Breast epithelium (tissue), 4 donors: ENCODE measurements at places on chromosomes 16 and 17.

GRCh38 chr16:49559242-49559641 lies 185.6 kb downstream of the C16orf78 start:
- DNase-seq, result no peak
- H3K4me3 ChIP-seq, result no peak overlapping the region
- H3K27me3 ChIP-seq, result no peaks in the 10 kb centered on the region
- H3K36me3 ChIP-seq, result no peaks in the 10 kb centered on the region
- H3K4me1 ChIP-seq, result no peaks in the 10 kb centered on the region

- peaks cover 5% of the 10 kb centered on the region for H3K27me3 ChIP-seq
- H3K36me3 ChIP-seq, result no peaks in the 10 kb centered on the region
- no peak overlapping the region for H3K27ac ChIP-seq
- DNase-seq, result peak; percentile 39
Observed at GRCh38 chr17:47736501-47737495, 3.8 kb downstream of the TBX21 start.

DNA sequence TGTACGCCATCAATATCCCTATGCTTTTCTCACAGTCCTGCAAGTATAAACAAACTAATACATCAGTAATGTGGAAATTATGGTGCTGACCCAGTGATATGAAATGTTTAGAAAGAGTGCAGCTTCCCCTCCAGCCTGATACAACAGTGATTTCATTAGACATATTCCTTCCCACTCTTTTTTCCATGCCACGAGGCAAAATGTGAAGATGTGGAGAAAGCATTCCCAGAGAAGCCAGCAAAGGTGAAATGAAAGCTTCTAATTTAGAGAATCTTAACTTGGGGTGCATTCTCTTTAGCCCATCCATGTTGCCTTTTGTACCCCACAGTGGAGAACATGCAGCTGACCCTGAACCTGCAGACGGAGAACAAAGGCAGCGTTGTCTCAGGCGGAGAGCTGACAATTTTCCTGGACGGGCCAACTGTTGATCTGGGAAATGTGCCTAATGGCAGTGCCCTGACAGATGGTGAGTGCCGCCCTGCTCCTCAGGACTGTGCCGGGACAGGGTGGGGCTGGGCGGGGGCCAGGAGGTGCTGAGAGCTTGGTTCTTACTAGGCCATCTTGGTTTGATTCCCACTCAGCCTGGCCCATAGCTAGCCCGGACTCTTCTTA lies 77.8 kb downstream of the WWP2 start:
- no peaks in the 10 kb centered on the region for H3K27me3 ChIP-seq
- H3K27ac ChIP-seq, result peak overlapping the region; percentile 41
- no peaks in the 10 kb centered on the region for H3K36me3 ChIP-seq
- no peak overlapping the region for H3K4me3 ChIP-seq

DNA sequence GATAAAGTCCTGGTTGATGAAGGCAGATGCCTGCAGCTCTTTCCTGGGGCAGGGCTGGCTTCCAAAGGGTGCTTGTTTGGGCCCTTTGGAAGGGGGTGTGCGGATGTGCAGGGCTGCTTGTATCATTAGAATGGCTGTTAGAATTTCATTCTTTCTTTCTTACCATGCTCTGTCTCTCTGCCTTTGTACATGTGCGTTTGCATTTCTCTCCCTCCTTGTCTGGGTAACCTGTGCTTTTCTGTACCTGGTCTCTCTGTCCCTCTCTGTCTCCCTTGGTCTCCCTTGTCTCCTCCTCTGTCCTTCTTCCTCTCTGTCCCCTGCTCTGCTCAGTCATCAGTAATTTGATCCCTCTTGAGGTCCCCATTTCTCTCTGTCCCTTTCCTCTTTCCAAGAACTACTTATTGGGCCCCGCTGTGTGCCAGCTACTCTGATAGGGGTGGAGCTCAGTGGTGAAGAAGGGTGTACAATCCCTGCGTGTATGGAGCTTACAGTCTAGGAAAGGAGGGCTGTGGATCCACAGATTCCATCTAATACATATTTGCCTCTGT lies 69.3 kb downstream of the PLCG2 start:
- no peak for DNase-seq
- H3K27me3 ChIP-seq, result no peaks in the 10 kb centered on the region
- H3K27ac ChIP-seq, result no peak overlapping the region

- H3K4me1 ChIP-seq, result no peaks in the 10 kb centered on the region
- H3K36me3 ChIP-seq, result no peaks in the 10 kb centered on the region
- no peak overlapping the region for H3K27ac ChIP-seq
- DNase-seq, result no peak
Observed at GRCh38 chr17:68459037-68459639, 1.8 kb upstream of the WIPI1 start.

DNA sequence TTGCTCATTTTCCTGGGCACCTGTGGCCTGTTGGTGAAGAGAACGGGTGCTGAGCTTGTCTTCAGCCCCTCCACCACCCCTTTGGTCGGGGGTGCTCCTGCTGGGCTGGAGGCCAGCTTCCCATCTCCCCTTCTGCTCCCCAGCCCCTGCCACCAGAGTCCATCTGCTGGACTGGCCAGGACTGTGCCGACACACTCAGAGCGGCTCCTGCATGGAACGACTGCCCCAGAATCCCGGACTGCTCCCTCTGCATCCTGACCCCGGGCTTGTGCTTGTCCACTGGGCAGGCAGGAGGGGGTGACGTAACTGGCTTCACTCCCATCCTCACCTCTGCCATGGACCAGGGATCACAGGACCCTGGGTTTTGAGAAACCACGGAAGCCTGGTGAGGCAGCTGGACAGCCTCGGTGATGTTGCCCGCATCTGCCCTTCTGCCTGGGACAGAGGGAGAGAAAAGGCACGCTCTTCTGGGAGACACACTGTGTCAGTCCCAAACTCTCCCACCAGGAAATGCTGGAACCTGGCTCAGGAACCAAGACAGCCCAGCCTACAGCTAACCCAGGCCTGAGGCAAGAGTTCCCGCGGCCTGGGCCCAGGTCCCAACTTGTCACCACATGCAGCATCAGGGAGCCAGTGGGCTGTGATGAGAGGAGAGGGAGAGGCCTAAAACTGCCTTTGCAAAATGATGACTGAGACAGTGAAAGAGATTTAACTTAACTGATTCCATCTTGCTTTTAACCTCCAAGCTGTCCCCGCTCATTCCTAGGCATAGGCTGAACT lies 16.1 kb upstream of the GSDMA start:
- no peaks in the 10 kb centered on the region for H3K4me1 ChIP-seq
- no peak overlapping the region for H3K4me3 ChIP-seq
- peak overlapping the region; percentile 32 for H3K27ac ChIP-seq

DNA sequence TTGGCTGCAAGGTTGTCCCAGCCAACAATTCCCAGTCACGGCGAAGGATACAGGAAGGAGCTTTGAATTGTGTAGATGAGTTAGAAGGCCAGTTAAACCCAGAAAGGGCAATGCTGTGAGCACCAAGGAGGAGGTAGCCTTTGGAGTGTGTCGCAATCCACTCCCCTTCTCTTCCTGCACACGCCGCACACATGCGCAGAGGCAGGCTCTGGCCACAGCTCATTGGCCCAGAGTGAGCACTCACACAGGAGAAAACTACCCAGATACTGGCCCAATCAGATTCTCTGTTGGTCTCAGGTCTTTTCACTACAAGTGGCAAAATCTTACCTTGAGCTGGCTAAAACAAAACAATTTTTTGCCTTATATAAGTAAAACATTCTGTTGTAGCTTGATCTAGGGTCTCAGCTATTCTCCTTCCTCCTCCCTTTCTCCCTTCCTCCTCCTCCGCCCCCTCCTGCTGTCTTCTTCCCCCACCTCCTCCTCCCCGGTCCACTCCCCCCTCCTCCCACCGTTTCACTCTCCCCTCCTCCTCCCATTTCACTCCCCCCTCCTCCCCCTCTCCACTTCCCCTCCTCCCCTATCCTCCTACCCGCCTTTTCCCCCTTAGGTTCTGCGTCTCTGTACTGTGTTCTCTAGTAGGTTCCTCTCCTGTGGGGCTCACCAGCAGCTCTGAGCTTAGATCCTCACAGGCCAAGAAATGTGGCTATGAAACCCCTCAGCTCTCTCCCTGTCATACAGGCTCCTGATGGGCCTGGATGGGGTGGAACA lies 344.9 kb downstream of the CPPED1 start:
- H3K4me3 ChIP-seq, result no peak overlapping the region
- H3K36me3 ChIP-seq, result no peaks in the 10 kb centered on the region
- H3K4me1 ChIP-seq, result no peaks in the 10 kb centered on the region
- no peak for DNase-seq
- no peak overlapping the region for H3K27ac ChIP-seq

- no peak overlapping the region for H3K4me3 ChIP-seq
- no peak for DNase-seq
- H3K27ac ChIP-seq, result no peak overlapping the region
- H3K36me3 ChIP-seq, result no peaks in the 10 kb centered on the region
Observed at GRCh38 chr16:11333702-11334101, 11.6 kb upstream of the RMI2 start.
